ENCODE measurements at places on chromosomes 2 and 18. TPM values are rescaled to one million over a fixed set of nuclear protein-coding genes. Genes with fewer than 3 reads are reported as not detected.

The BMP10 gene
- total RNA-seq, result not detected

The CPLX4 gene
- not detected for total RNA-seq

The TLX2 gene
- not detected for total RNA-seq

The MARS2 gene
- total RNA-seq, result 7.2 TPM

The CXCR4 gene
- total RNA-seq, result 93.5 TPM

The ELOA2 gene
- total RNA-seq, result not detected

The TRIM43 gene
- 0.07 TPM for total RNA-seq

The ST8SIA5 gene
- total RNA-seq, result 0.13 TPM

The FAM237A gene
- total RNA-seq, result not detected

The RANBP2 gene
- total RNA-seq, result 168 TPM

The SEPTIN10 gene
- 156 TPM for total RNA-seq

The SIX3 gene
- total RNA-seq, result not detected

The DNAJB2 gene
- total RNA-seq, result 15.4 TPM

The PPP1R1C gene
- total RNA-seq, result 0.53 TPM

The LBX2 gene
- 3.2 TPM for total RNA-seq

The CIB4 gene
- total RNA-seq, result not detected

The SLC4A3 gene
- total RNA-seq, result 0.13 TPM

The TXNL1 gene
- 75.2 TPM for total RNA-seq

The C2orf15 gene
- total RNA-seq, result not detected

The ADAM23 gene
- 11.2 TPM for total RNA-seq

The IL1RL2 gene
- 0.07 TPM for total RNA-seq

The SERPINB4 gene
- total RNA-seq, result not detected

The ALPP gene
- total RNA-seq, result not detected

The IL36G gene
- total RNA-seq, result not detected

The MERTK gene
- 34.6 TPM for total RNA-seq

The SP140 gene
- not detected for total RNA-seq

The SPP2 gene
- not detected for total RNA-seq

The USP40 gene
- 32.0 TPM for total RNA-seq

The HRH4 gene
- not detected for total RNA-seq

The LINC00305 gene
- total RNA-seq, result not detected

The MORN2 gene
- 22.2 TPM for total RNA-seq

The RASGRP3 gene
- total RNA-seq, result 42.4 TPM

The KCNK3 gene
- not detected for total RNA-seq

The HIBCH gene
- total RNA-seq, result 24.5 TPM

The DNAJC10 gene
- total RNA-seq, result 212 TPM

The FAM228B gene
- total RNA-seq, result 5.5 TPM

The TFCP2L1 gene
- not detected for total RNA-seq

The CTNNA2 gene
- not detected for total RNA-seq

Data from thoracic aorta endothelial cell (primary cell).